Right cardiac atrium (tissue), 5 donors: ENCODE measurements at places on chromosomes 1 and 21. TPM values are rescaled to one million over a fixed set of nuclear protein-coding genes. Genes with fewer than 3 reads are reported as not detected.
A peak's percentile ranks its signal among the peaks of the same experiment; 100 is the strongest.

GRCh38 chr1:207186503-207186902 lies 82.5 kb downstream of the C4BPA start:
- no peak for DNase-seq

DNA sequence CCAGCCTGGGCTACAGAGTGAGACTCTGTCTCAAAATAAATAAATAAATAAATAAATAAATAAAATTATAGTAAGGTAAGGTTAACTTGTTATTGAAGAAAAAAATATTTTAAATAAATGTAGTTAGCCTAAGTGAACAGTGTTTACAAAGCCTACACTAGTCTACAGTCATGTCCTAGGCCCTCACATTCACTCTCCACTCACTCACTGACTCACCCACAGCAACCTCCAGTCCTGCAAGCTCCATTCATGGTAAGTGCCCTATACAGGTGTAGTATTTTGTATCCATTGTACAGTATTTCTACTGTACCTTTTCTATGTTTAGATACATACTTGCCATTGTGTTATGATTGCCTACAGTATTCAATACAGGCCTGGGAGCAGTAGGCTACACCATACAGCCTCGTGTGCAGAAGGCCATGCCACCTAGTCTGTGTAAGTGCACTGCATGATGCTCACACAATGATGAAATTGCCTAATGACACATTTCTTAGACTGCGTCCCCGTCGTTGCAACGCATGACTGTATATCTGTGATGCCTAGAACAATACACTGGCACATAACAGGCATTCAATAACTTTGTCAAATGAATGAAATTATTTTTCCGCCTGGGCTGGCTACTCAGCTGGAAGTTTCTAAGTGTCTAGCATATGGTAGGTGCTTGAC lies 14.8 kb downstream of the KCNN3 start:
- no peak for DNase-seq

DNA sequence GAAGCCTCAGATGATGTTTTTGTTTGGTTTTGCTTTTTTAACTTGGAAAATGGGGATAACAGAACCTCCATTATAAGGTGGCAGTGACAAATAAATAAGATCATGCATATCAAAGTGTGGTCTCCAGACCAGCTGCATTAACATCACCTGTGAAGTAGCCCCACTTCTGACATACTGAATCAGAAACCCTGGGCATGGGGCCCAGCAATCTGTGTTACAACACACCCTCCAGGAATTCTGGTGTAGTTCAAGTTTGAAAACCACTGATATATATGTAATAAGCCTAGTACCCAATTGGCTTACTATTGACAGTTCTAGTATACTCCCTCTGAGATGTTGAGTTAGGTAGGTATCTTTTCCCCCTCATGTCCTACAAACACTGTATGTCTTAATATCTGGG lies 24.1 kb upstream of the RNF19B start:
- no peak for DNase-seq

GRCh38 chr1:193359631-193360030 lies 173.2 kb upstream of the B3GALT2 start:
- DNase-seq = no peak

DNA sequence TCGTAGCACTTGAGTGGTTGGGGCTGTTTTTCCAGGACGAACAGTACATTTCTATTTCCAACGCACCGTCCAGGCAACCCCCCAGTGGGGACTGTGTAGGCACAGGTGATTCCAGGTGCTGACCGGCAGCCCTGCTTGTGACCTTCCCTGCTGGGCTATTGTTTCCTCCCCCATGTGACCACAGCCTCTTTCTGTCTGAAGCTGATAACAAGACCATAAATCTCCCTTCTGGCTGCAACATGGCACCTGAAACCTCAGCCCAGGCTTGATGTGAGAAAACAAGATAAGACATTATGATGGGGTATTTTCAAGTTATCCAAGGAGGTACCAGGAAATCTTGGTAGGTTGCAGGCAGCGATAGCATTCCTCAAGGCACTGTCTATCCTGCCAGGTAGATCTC lies 48.2 kb downstream of the HLX start:
- no peak for DNase-seq

DNA sequence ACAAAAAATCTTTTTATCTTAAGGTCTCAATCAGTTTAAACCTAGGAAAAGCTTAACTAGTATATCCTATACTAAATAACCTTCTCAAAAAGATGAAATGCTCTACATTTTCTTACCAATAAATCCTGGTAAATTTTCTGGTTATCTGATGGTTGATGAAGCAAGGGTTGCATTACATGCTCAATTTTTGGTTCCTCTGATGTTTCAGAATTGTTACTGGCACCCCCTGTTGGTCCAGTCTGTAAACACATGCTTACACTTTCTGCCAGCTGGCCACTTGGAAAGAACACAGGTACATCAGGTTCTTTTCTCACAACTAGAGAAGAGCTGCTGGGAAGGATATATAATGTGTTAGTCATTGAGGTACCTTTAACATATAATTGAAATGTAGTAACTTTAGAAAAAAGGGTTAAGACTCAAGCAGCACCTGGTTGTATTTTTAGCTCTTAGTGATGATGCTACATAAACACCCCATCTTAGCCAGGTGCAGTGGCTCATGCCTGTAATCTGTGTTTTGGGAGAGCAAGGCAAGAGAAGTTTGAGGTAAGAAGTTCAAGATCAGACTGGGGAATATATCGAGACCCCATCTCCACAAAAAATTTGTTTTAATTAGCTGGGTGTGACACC lies 30.9 kb upstream of the TAL1 start:
- peak; percentile 20 for DNase-seq

DNA sequence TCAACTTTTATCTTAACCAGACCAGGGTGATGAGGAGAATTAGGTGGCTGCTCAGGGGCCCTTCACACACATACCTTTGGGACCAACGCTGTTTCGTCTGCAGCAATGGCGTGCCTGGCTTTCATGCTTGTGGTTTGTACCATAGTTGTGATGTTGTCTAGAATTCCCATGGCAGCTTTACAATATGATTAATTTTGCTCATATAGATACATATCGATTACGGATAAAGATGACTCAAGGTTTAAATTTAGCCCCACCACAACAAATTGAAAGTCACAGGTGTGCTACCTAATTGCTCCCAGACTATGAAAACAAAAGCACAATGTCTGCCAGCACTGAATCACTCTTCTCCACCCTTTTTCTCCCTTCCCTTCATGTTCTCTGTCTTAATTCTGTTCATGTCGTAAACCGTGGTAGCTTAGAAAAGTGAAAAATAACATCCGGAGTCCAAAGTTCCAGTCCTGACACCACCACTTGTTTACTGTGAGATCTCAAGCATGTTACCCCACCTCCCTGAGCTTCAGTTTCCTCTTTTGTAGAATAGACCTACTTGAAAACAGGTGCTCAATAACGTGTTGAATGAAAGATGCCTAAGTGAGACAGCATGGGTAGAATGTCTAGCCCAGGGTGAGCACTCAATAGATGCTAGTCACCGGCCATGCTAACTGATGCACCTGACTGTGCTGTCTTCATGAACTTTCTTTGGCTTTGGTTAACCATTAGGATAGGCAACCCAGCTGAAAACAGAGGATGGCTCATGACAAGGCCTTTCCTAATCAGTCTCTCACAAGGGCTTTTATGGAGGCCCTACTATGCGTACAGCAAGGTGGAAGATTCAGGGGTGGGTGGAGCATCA lies 22.1 kb upstream of the JUN start:
- DNase-seq = no peak

DNA sequence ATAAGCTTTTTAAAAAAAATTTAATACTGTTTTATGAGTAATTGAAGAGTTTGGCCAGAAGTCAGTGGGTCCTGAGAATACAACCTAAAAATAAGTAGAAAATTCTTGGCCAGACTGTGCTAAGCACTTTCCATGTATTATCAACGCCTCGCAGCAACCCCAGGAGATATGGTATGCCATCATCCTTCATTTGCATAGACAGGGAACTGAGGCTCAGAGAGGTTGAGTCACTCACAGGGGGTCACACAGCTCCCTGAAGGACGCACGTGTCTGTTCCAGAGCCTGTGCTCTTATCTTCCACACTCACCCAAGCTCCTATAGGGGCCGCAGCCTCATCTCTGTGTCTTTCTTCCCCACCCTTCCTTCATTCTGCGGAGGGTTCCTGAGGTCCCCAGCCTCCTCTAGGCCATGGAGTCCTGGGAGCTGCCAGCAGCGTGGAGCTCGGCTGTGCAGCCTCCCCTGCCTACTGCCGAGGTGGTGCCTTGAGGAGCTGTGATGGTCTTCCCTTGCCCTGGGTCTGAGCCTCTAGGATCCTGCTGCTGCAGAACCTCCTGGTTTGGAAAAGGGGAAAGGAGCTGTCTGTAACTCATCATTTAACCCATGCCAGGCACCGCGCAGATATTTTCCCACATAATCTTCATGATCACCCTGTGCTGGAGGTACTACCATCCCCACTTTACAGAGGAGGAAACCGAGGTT lies 30.3 kb upstream of the ECE1 start:
- peak; percentile 50 for DNase-seq

DNA sequence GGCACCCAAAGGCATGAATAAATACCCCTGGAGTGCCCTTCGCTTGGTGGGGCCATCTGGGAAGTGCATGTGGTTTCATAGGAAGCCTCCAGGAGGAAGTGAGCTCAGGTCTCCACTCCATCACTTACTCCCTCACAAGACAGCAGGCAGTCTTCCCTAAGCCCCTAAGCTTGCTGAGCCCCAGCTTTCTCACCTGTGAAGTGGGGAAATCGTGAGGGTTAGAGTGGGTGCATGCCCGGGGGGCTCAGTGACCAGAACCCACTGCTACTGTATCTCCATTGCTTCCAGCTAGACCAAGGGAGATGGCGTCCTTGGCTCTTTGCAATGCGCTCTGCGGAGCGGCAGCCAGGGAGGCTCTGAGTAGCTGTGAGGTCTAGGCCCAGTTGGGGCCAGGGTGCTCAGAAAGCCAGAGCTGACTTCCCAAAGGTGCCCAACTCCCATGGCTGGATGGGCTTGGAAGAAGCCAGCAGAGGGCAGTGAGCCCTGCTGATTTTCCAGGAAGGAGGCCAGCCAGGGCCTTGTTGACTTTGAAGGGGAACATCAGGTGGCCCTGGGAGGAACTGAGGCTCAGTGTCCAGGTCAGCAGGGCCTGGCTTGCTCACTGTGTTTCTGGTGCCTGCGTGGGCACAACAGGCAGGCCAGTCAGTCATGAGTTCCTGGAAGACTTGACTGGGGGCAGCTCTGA lies 27.3 kb downstream of the CDCP2 start:
- no peak for DNase-seq

GRCh38 chr1:205678286-205679111 lies 1.8 kb downstream of the SLC45A3 start:
- DNase-seq = peak; percentile 82

DNA sequence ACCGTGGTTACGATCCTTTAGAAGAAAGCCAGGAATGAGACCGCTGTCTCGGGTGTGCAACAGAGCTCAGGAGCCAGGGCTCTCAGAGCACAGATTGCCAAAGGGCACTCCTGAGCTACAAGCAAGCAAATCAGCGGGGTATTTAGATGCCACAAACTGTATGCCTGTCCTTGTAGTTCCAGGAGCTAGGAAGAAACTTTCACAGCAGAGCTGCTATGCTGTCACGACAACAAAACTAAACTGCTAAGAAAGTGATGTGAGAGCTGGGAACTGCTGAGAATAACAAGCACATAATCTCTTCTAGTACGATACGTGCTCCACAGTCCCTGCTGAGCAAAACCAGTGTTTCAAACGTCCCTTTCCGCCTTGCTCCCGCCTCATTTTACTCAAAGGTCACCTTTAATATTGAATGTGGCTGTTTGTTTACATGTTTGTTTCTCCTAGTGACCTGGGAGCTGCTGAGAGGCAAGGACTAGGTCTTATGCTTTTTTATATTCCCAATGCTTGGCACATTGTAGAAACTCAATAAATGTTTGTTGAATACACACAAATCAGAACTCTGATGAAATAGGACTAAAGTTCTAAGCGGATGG lies 14.7 kb downstream of the GREM2 start:
- no peak for DNase-seq

GRCh38 chr1:50308878-50309277 lies 114.4 kb downstream of the DMRTA2 start:
- DNase-seq = no peak

DNA sequence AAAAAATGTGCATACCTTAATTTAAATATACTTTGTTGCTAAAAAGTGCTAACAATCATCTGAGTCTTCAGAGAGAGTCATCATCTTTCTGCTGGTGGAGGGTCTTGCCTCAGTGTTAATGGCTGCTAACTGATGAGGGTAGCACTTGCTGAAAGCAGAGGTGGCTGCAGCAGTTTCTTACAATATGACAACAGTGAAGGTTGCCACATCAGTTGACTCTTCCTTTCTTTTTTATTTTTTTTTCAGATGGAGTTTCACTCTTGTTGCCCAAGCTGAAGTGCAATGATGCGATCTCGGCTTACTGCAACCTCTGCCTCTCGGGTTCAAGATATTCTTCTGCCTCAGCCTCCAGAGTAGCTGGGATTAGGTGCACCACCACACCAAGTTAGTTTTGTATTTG lies 2.6 kb upstream of the CFAP45 start:
- no peak for DNase-seq

- no peak for DNase-seq
Observed at GRCh38 chr1:43564551-43565348, 34.1 kb downstream of the PTPRF start.

DNA sequence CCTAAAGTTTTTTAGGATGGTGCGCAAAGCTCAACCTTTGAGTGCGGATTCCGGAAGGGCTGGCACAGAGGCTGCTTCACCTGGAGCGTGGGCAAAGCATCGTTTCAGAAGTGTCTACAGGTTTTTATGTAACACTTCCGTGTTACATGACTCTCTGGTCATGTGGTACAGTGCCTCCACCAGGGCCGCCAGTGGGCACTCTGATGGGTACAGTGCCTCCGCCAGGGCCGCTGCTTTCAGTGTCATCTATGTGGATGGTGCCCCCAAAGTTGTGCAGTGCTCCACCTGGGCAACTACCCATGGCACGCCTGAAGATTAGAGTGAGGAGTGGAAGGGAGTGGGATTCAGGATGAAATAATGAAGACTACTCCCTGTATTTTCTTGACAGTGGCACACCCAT lies 101.4 kb upstream of the C1orf174 start:
- no peak for DNase-seq

- no peak for DNase-seq
Observed at GRCh38 chr1:172321451-172321850, 99.0 kb upstream of the C1orf105 start.

DNA sequence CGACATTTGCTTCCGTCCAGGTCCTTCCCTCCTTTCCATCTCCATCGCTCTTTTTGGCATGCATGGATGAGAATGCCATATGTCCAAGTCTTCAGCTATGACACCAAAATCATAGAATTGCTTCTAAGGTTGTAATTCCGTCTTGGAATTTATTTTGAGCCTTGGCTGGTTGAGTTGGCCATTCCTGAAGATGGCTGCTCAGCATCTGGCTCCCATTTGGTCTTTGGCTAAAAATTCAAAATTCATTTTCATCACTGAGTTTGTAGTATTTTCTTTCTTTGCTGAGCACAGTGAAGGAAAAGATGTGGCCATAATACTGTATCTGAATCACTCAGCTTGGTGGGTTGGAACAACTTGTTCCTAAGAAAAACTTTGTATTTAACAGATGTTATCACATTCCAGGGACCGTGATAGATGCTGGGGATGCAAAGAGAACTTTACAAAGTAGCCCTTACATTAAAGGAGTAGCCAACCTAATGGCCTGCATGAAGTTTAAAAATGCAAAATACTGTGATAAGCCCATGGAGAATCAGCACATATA lies 15.6 kb downstream of the JUN start:
- DNase-seq = no peak

RASSF5 gene
- total RNA-seq = 24.2 TPM

LINGO4 gene
- total RNA-seq = 0.28 TPM

EIF2D gene
- 24.6 TPM for total RNA-seq

SASS6 gene
- 2.4 TPM for total RNA-seq

RGS8 gene
- total RNA-seq = not detected

MXRA8 gene
- total RNA-seq = 38.8 TPM
